ENCODE measurements at places on chromosomes 7 and 10.

- no peak for DNase-seq
Measured at GRCh38 chr7:3767917-3768777, 467.1 kb downstream of the SDK1 start.

DNA sequence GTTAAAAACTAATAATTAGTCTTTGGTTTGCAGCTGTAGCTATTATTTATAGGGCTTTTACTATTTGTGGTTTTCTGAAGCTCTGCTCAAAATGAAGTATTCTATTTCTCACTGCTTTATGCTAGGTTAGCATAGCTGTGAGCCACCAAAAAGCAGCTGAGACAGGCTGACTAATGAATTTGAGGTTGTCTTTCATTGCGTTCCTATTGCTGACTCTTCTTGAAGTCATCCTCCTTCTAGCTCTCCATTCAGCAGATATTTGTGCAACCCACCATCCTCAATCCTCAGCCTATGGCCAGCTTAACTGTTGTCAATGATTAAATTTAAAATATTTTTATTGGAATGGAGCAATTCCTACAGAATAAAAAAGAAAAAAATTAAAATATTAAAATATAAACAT lies 2.1 kb upstream of the RALA start:
- DNase-seq: peak; percentile 96

DNA sequence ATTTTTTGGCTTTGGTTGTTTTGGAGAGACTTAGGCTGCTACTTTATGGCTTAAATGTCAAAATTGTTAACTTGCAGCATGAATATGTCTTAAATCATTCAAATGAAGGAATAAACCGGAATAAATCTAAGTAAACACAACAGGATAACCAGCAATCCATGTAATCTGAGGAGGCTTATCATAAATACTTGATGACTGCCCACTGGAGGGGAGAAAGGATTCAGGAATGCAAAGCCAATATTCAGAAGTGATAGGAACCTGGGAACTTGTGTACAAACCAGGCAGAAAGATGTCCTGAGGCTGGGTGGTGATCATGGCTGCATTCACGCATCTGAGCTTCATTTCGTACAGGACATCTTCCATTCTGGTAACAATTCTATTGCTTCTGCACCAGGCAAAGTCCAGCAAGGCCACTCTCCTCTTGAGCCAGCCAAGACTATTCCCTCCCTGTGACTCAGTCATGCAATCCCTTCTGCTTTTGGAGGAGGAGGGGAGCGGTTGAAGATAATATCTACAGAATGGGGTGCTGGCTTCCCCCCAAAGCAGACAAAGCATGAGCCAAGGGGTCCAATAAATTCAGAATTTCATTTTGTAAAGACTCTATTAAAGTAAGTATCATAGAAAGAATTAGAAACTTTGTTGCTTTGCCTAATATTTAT lies 374.5 kb downstream of the PHTF2 start:
- no peak for DNase-seq

DNA sequence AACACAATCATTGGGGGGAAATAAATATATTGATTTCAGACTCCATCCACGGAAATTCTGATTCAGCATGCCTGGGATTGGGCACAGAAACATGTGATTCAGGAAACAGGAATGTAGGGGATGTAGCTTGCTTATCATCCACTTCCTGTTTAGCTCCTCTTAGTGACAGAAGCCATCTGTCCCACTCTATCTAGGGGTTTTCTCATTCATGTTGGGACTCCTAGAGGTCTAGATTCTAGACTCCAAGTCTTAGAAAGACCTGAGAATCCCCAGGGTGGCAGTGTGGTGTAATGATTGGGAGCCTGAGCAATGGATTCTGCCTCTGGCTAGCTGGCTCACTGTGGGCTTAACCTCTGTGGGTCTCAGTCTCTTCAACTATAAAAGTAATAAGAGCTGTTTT lies 67.9 kb downstream of the CDK1 start:
- peak; percentile 50 for DNase-seq

GRCh38 chr7:94621120-94621519 lies 34.8 kb downstream of the SGCE start:
- no peak for DNase-seq

DNA sequence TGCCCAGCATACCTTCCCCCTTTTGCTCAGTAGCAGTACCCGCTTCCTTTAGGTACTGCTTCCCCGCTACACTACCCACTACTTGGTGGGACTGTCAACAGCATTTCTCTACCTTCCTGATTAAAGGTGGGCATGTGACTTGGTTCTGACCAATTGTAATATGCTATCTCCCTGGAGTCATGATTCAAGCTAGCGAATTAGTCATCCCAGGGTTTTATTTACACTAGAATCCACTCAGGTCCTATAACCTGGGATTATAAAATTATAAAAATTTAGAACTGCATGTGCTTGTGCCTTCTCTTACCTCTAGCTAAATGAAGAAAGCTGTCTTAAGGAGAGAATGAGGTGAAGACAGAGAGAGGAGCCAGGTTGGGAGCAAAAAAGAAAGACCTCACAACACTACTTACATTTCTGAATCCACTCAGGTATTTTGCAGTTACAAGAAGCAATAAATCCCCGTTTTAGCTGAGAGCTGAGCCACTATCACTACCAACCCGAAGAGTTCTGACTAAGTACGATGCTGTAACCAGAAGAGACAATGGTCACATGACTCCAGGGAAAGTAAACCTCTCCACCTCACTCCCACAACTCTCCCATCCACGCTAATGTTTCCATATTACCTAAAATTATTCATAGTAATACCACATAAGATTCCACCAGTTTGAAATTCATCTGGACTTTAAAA lies 9.7 kb downstream of the GBX1 start:
- peak; percentile 55 for DNase-seq

GRCh38 chr10:101234333-101234732 lies 5.1 kb upstream of the LBX1 start:
- no peak for DNase-seq

GRCh38 chr10:59586407-59586891 lies 123.2 kb downstream of the SLC16A9 start:
- no peak for DNase-seq

GRCh38 chr10:29658984-29659965 lies 24.5 kb upstream of the SVIL start:
- DNase-seq: peak; percentile 100

- DNase-seq: no peak
Measured at GRCh38 chr7:38051311-38051710, 126.7 kb upstream of the STARD3NL start.

DNA sequence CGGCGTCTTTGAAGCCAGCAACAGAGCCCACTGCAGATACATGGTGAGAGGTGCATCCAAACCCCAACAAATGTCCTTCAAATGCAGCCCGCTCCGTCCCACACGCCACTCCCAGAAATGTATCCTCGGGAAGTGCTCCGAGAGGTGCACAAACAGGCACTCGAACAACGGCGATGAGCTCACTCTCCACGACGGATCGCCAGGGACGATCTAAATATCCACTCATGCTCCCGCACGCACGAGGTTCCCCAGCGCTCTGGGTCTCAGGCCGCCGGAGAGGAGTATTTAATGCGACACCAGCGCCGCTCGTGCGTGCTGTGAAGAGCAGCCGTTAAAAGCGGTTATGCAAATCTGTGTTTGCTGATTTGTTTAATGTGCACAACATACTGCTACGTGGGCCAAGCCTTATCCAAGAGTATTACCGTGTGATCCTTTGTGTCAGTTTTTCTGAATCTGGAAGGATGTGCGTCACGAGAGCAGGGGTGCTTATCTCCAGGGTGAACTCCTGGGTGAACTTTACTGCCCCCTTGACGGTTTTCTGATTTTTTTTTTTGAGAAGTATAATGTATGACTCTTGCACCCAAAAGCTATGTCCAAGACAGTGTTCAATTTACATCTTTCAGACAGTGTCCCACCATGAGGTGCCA lies 48.5 kb upstream of the PPP2R2D start:
- no peak for DNase-seq

- no peak for DNase-seq
Measured at GRCh38 chr7:138382862-138383565, 77.0 kb upstream of the TRIM24 start.

DNA sequence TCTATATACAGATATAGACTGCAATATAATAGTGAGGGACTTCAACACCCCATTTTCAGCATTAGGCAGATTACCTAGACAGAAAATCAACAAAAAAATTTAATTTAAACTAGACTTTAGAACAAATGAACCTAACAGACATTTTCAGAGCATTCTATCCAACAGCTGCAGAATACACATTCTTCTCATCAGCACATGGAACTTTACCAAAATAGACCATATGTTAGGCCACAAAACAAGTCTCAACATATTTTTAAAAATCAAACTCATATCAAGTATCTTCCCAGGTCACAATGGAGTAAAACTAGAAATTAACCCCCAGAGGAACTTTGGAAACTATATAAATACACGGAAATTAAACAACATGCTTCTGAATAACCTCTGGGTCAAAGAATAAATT lies 169.6 kb downstream of the MTERF1 start:
- DNase-seq: no peak

- no peak for DNase-seq
Measured at GRCh38 chr7:133510326-133511055, 257.6 kb downstream of the EXOC4 start.

DNA sequence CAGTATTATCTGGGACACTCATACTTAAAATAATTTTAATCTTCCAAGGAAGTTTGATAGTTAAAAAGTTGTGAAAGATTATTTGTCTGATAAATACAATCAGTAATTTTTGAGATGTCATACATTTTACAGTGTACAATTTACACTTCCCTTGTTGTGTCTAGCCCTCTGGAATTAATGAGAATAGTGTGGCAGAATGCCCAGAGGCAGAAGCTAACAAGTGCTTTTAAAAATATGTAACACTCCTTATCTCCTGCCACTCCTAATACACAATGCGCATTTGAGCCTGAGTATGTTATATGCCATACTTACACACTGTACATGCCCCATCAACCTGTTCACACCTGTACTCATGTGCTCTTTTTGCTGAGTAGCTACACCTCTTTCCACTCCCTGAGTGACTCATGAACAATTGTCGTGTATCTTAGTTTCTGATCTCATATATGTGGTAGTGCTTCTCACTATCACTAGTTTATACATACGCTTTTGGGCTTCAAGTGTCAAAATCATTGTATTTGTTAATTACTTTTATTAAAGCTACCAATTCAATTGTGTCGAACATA lies 106.9 kb upstream of the GNAI1 start:
- no peak for DNase-seq

GRCh38 chr10:87761892-87762291 lies 56.1 kb downstream of the ATAD1 start:
- peak; percentile 64 for DNase-seq

DNA sequence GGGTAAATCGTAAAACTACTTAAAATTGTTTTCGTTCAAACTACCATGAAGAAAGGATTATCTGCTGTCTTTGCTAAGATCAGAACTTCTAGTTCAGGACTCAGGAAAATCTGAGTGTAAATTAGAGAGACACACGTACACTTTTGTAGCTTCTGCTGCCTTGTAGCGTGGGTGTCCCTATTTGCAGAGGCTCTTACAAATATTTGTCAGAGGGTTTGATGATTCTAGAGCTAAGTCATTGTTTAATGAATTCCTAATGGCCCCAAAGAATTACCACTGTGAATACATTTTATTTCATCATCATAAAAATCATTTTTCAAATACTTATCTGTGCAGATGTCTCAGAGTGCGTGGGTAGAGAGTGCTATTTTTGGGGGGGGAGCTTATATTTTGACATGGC lies 314.9 kb downstream of the LRMDA start:
- DNase-seq: no peak

DNA sequence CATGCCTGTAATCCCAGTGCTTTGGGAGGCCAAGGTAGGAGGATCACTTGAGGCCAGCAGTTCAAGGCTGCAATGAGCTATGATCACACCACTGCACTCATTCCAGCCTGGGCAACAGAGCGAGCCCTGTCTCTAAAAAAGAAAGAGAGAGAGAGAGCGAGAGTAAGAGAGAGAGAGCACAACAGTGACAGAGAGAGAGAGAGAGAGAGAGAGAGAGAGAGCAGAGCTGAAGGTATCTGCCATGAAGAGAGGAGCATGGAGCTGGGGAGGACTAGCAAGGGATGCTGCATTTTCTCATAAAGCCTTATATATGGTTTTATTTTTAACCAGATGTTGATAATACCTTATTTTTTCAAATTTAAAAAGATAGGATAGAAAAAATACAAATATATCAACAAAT lies 84.5 kb upstream of the RNF32 start:
- DNase-seq: no peak

- DNase-seq: no peak
Measured at GRCh38 chr10:15591937-15592336, 127.8 kb downstream of the ITGA8 start.

DNA sequence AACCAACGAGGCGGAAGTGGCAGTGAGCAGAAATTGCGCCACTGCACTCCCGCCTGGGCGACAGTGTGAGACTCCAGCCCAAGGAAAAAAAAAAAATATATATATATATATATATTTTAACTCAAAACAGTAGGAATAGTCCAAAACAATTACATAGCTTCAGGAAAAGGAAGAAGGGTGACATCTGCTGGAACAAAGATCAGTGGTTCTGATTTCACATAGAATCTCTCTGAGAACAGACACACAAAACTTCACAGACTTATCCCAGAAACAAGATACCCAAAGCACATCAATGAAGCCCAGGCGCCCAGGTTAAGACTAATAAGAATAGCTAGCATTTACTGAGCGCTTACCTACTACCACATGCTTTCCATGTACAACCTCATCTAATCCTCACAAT lies 45.0 kb downstream of the DNMBP start:
- DNase-seq: no peak

- no peak for DNase-seq
Measured at GRCh38 chr7:140605337-140605736, 35.3 kb downstream of the DENND2A start.

DNA sequence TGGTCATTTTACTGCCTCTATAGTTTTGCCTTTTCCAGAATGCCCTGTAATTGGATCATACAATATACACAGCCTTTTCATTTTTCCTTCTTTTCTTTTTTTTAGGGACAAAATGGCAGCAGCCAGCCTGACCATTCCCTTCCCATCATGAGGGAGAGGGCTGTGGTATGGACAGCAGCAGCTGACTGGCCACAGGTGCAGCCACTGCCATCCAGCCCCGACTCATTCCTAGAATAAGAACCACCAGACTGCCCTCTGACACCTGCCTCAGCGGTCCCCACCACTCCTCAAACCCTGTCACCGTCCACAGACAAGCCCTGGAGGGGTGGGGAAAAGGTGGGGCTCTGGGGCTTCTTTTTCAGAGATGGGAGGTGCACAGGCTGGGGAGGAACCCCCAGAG lies 92.8 kb downstream of the EPDR1 start:
- DNase-seq: no peak

DNA sequence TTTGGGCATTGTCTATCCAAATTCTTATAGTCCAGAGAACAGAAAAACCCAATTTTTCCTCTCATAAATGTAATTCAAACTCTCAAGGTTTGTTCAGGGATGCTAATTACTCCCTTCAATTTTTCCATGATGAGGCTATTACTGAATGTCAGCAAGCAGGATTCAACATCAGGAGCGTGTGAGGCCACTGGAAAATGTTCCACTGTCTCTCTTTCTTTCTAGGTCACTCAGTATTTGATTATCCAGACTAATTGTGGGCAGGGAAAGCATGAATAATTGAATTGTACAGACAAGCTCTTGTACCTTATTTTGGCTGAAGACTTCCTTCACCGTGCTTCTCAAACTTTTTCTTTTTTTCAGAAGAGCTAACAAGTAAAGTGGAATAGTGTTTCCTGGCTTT lies 30.7 kb downstream of the THNSL1 start:
- no peak for DNase-seq

Data from RCC 7860 (cell line).